ENCODE measurements at places on chromosomes 7 and 10.

DNA sequence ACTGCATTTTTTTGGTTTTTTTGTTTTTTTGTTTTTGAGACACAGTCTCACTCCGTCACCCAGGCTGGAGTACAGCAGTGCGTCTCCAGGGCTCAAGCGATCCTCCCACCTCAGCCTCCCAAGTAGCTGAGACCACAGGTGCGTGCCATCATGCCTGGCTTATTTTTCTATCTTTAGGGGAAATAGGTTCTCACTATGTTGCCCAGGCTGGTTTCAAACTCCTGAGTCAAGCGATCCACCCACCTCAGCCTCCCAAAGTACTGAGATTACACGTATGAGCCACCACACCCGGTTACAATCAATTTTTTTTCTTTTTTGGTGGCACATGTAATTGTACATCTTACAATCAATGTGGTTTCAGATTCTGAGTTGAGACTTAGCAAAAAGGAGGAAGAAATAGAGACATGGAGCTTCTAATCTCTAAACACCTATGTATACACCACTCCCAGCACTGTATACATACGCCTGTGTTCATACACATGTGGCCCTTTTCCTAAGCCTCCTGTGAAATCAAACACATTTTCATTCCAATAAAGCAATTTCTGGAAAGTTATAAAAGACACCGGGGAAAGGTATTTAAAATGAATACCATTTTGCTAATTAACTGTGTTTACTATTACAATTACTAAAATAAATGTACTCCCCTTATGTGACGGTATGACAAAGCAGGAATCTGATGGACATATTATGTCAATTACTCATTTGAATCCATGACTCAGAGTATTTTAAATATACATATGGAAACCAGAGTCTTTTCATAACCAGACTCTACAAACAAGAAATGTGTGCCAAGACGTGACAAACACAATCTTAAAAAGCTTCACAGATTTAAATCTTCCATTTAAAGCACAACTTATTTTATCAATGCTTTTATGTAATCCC, 40.9 kb downstream of the SMURF1 start:
- DNase-seq: no peak

DNA sequence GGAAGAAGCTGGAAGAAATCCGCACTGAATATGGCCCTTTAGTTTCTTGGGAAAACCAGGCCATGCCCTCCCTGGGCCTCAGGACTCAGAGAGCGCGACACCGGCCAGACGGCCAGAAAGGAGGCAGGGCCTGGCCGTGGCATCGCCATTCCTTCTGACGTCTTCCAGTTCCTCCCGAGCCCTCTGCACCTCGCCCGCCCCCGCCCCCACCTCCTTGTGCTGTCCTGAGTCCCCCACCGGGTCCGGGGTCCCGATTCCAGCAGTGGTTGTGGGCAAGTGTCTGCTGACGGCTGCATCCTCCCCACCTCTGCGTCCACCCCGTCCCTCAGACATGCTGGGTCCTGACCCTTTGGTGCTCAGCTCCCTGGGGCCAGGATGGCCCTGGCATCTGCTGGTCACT, 312.1 kb upstream of the SHH start:
- no peak for DNase-seq

GRCh38 chr7:140888087-140888486, 36.6 kb downstream of the BRAF start:
- DNase-seq: no peak

DNA sequence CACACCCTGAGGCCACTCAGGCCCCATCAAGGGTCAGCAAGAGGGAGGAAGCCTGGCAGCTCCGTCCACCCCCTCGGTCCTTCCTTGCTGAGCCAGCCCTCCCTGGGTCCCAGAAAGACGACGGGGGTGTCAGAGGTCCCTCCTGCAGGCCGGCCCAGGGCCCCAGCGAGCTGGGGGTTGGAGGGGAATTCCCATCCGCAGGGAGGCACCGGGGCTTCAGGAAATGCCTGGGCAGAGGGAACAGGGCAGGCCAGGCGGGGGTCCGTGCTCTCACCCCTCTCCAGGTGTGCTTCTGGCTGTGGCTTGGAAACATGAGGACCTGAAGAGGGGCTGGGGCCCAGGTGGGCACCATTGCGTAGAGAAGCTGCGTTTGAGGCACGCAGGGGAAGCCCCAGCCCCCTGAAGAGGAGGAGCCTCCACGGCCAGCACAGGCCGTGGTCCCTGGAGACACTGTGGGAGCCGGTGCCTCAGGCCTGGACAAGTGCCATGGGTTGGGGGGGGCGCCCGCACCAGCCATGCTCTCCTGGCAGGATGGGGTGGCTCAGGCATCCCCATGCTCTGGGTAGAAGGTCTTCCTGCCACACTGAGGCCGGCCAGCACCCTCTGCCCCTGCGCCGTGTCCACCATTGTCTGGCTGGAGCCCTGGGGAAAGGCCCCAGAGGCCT, 66.7 kb downstream of the PDGFA start:
- DNase-seq: no peak

DNA sequence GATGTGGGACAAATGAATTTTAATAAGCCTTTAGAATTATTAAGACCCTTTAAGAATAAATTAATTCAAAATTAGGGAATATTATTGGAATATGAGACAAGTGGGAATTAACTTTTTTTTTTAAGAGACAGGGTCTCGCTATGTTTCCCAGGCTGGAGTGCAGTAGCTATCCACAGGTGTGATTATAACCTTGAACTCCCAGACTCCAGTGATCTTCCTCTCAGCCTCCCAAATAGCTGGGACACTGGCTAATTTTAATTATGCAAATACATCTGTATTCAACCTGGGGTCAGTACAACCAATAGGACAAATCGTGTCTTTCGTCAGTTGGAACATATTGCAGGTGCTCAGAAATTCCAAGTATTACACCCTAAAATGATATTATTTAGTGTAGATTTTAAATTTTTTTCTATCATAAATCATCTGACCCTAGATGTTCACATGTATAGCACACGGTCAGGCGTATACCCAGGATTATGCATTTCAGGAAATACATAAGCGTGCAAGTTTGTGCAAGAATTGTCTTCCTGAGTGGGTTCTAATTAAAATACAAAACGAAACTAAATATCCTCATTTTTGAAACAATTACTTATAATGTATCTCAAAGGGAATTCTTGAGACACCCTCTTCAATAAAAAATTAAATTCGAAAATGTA, 1.2 kb downstream of the NT5C3A start:
- DNase-seq: no peak

DNA sequence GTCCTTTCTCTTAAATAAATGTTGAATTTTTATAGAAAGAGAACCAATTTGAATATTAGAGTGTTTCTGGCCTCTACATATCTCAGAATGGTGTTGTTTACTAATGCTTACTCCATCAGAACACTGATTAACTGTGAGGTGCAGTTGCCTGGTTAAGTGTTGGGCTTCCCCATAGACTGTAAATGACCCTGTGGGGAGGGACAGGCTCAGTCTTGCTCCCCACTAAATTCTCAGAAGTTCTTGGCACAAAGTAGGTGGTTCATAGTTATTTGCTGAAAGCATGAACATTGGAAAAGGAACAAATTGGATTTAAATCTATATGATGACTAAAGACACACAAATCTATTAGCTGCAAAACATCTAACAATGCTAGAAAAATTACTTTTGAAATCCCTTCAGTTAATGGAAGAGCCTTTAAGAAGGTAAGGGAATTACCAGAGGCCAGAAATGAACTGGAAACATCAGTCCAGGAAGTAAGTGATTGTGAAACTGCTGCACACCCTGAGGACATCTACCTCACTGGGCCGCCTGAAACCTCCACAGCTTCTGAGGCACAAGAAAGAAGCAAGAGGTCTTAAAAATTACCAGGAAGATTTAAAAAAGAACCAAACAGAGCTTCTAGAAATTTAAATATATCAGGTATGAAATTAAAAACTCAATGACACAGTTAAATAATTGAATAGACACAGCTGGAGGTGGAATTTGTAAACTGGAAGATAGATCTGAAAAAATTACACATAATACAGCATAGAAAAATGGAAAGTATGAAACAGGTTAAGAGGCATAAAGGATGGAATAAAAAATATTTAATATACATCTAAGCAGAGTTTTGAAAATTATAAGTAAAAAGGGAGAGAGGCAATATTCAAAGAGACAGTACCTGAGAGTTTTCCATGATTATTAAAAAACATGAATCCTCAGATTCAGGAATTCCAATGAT, 17.8 kb upstream of the COMTD1 start:
- DNase-seq: no peak

DNA sequence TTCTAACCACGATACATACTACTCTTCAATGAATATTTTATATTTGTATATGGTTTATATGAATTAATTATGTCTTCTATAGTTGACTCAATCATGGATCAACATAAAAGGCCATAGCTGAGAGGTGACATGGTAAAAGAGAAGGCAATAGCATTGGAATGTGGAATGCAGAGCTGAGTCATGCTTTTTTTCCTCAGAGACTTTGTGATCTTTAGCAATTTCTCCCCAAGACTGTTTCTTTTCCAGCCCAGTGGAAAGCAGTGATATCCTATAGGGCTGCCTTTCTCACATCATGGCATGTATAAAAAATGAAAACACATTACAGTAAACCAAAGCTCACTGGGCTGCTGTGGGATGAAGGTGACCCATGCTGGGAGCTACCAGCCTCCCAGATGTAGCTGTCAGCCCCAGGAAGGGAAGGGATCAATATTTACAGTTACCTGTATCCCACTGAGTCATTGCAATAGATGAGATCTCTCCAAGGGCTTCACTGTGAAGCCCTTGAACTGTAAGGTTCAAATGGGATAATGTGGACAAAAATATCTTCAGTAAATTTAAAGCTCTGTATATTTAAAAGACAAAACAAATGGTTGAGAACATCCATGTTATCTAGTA, 30.2 kb downstream of the SLC39A12 start:
- DNase-seq: peak; percentile 47

DNA sequence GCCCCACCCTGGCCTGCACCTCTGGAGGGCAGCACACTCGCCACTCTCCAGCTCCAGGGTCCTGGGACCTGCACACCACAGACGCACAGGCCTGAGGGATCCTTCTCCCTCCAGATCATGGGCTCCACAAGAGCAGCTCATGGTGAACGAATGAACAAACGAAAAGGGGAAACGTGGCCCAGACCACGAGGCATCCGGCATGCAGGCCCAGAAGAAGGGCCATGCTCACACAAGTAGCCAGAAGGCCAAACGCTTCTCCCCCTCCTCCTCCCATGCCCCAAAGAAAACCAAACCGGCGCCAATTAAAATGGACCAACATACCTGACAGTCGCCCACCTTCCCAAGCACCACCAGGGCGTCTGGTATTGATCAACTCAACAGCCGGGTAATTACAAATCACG, 30.4 kb downstream of the MAD1L1 start:
- DNase-seq: no peak

- peak; percentile 70 for DNase-seq
Observed at GRCh38 chr10:74071157-74071556, 73.2 kb downstream of the VCL start.

All from GM04504 (cell line).